ENCODE measurements at places on chromosomes 12 and 14. TPM values are rescaled to one million over a fixed set of nuclear protein-coding genes. Genes with fewer than 3 reads are reported as not detected.

KIAA0586 gene
- total RNA-seq = 10.6 TPM

NGB gene
- not detected for total RNA-seq

JPH4 gene
- total RNA-seq = not detected

LBHD2 gene
- not detected for total RNA-seq

CPNE6 gene
- total RNA-seq = not detected

RGS6 gene
- total RNA-seq = not detected

ADAM21 gene
- total RNA-seq = 0.07 TPM

IL22 gene
- not detected for total RNA-seq

DBX2 gene
- total RNA-seq = not detected

AMN gene
- 0.21 TPM for total RNA-seq

CLEC9A gene
- not detected for total RNA-seq

RNASE3 gene
- total RNA-seq = not detected

RNASE1 gene
- not detected for total RNA-seq

CLEC4D gene
- not detected for total RNA-seq

TUNAR gene
- not detected for total RNA-seq

LTB4R gene
- 3.7 TPM for total RNA-seq

MUCL1 gene
- total RNA-seq = not detected

COQ5 gene
- total RNA-seq = 26.4 TPM
